ENCODE measurements at places on chromosomes 2 and 18.

DNA sequence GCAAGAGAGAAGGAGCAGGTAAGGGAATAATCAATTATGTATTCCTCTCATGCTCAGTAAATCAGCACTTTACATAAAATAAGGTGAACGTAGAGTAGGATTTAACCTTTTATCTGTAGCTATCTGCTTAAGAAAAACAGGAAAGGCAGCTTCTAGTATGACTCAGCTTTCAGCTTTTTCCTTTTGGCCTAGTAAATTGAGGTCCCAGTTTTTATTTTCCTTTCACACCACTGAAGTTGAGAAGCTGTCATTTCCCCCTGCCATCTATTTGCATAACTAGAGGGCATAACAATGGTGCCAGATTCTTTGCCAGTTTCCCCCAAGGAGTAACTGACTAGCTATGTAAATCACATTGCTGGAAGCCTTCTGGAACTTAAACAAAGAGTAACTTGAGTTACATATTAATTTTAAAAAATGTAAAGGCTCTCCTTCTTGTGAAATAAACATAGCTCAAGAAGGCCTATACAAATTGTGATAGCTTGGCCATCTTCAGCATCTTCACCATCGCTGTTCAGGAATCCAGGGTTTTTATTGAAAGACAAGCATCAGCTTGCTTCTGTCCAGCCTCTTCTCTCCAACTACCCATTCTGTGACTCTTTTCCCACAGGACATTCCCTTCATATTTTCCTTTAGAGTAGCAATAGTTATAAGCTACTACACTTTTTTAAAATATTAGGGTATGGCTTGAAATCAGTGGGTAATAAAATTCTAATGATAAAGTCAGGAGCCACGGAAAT lies 97.0 kb downstream of the KYNU start:
- no peak for DNase-seq

- no peak for DNase-seq
Measured at GRCh38 chr2:86027922-86028765, 77.5 kb downstream of the POLR1A start.

DNA sequence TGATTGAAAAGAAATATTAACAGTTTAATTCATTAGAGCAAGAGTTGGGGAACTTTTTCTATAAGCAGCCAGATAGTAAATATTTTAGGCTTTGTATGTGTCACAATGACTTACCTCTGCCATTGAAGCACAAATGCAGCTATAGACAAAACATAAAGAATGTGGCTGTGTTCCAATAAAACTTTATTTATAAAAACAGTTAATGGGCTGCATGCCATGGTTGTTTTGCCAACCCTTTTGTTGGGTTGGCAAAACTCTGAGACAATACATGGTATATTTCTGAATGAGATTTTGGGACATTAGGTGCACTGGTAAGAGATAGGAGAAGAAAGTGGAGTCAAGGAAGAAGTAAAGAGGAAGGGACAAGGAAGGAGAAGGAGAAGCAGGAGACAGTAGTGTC lies 61.8 kb upstream of the CERS6 start:
- DNase-seq, result no peak

- DNase-seq, result no peak
Measured at GRCh38 chr2:40164736-40165508, 287.0 kb downstream of the SLC8A1 start.

DNA sequence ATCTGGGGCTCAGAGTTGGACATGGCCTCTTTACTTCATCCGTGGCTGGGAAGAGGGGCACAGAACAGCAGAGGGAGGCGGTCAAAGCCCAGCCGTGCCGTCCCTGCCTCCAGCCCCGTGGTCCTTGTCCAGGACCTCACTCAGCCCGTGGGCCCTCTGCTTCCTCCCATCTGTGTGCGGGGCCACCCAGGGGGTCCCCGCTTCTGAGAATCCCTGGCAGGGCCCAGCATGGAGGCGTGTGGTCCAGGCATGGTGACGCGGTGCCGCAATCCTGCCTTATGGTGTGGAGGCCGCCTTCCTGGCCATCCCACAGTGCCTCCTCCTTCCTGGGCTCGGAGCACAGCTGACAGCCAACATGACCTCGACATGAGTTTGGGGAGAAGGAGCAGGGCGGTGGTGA lies 232.6 kb downstream of the FAM210A start:
- no peak for DNase-seq
